ENCODE measurements at places on chromosomes 1 and 21.

GRCh38 chr1:24091971-24092482, 19.9 kb downstream of the MYOM3 start:
- no peak for DNase-seq

- no peak for DNase-seq
Observed at GRCh38 chr1:88976235-88976634, 16.2 kb downstream of the KYAT3 start.

DNA sequence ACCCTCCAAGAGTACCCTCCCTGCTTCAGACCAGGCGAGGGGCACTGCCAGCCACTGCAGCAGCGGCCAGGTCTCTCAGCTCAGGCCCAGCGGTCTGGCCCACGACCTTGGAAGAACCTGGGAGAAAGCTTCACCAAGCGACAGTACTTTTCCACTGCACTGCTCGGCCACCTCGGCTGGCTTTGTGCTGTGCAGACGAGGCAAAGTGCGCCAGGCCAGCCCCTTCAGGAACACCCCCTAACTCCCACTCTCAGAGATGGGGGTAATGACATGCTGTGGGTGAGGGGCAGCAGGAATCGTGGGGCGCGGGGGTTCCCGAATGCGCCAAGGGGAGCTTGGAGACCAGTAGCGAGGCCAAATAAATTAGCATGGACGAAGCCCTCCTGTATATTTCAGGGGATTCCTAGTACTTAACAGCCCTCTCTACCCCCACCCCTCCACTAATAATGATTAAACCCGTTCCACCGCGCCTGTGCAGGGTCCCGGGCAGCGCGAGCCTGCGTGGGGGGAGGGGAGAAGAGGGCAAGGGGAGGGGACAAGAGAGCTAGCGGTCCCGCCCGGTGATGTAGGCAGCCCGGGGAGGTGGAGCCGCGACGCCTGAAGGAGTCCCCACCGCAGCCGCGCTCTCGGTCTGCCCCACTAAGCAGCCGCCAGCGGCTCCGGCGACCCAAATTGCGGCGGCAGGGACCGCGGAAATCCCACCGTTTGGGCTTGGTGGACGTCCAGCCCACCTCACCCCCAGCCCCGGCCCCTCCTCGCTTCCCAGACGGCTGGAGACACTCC, at the start of gene FAM43B:
Gene FAM43B (plus strand): TSS at position 629 of the 783 bp plus-strand sequence. CDS start 401 bp downstream, outside the sequence.
- DNase-seq = peak; percentile 42

- DNase-seq = peak; percentile 8
Observed at GRCh38 chr1:99548943-99549605, 96.8 kb upstream of the PALMD start.

DNA sequence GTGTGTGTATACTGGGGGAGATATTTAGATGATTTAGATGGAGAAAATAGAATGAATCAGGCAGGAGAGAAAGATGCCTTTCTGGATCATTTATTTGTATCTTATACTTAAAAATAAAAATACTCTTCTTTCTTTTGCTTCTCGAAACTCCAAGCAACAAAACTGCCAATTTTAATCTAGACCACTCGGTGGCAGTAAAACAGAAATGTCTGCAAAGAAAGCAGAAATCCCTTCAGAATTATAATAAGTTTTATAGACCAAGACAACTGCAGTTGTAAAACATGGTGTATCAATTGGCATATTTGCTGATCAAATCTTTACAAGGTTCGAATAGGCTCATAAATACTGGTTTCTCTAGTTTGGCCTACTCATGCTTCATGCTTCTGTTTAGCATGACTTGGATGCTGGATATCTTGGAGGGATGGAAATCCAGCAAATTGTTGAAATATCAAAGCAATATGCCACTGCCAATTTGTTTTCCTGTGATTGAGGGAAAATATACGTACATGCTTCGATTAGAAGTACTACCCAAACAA, 15.1 kb upstream of the C1orf87 start:
- DNase-seq = peak; percentile 16
